CD8-positive, alpha-beta memory T cell (primary cell): ENCODE measurements at places on chromosomes 16 and 17.

GRCh38 chr17:79612468-79613194, 1.8 kb upstream of the RBFOX3 start:
- DNase-seq, result no peak

DNA sequence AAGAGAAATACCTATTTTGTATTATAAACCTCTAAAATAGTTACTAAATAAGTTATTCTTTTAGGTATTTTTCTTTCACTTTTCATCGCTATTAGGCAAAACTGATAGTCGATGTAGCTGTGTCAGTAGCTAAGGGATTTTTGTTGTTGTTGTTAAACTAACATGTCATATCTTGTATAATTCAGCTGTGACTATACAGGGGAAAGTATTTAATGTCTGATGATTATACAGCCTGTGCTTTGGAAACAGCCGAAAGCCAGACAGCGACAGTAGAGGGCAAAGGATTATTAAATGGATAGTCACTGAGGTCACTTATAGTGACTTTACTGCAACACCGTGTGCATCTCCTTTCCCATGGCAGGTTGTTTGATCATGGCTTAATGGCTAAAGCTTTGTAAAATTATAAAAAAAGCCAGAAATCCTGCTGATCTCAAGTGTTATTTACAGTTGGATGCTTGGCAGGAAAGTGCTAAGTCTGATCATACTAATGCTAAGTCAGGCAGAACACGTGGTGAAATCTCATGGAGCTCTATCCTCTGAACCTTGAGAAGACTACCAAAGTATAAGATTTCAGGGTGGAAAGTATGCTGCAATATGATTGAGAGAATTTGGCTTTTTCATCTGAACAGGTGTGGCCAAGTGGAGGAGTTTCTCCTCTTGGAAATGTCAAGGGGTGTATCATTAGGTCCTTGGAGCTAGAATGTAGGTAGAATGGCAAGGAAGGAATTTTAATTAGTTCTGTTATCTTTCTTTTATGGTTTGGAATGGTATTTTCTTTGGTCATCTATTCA, 88.4 kb downstream of the FTO start:
- DNase-seq, result no peak

DNA sequence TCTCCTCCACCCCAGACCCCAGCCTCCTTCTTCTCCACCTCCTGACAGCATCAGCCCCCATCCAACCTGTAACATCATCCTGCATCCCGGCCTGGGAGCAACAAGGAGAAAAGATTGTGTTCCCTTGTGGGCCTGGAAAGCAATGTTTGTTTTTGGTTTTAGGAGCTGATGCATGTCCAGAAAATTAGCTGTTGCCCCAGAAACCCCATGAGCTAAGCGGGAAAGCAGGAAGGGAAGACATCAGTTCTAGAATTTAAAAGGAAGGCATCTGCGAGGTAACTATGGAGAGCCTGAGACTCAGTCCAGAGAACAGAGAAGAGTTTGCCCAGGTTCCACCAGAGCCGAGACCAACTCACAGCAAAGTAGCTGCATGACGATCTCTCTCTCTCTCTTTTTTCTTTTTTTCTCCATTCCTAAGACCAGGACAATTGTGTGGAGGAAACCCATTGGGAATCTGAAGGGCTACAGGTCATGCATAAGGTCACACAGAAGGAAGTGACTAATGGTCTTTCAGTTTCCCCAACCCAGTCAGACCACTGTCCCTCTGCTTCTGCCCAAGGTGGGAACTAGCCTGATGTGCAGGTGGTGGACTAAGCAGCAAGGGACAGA, 124.4 kb downstream of the SLC39A11 start:
- DNase-seq, result no peak

GRCh38 chr17:78921437-78921971, 3.7 kb downstream of the TIMP2 start:
- no peak for DNase-seq

DNA sequence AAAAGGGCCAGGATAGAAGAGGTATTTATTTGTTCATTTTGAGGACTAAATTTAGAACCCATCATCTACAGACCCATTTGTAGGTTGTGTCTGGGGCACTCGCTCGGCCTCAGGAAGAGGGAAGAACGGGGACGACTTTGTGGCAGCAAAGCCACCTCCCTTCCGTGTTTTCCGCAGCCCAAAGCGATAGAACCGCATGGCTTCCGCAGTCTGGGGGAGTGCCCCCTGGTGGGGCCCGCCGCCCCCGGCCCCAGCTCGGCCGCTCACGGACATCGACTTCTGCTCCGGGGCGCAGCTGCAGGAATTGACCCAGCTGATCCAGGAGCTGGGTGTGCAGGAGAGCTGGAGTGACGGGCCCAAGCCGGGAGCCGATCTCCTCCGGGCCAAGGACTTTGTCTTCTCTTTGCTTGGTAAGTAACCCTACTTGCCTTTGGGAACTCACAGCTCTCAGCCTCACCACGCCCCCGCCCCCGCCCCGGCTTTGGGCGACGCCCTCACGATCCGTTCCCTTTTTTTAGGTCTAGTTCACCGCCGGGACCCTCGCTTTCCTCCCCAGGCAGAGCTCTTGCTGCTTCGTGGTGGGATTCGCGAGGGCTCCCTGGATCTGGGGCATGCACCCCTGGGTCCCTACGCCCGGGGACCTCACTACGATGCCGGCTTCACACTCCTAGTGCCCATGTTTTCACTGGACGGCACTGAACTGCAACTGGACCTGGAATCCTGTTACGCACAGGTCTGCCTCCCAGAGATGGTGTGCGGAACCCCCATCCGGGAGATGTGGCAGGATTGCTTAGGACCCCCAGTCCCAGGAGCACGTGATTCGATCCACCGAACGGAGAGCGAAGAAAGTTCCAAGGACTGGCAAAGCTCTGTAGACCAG, 681 bp downstream of the TMEM102 start:
- no peak for DNase-seq

DNA sequence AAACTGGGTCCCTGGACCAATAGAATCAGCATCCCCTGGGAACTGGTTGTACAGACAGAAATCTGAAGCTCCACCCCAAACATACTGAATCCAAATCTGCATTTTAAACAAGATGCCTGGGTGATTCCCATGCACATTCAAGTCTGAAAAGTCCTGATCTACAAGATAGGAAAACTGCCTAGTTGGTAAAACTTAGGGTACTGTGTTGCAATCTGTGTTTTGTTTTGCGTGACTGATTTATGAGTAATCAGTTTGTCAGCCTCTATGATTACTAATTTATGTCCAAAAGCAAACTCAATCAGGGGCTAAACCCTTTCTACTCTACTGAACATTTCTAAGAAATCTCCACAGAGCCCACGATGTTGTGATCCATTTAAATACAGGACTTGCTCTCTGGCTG, 103.8 kb downstream of the YPEL2 start:
- DNase-seq, result no peak
